ENCODE measurements at places on chromosomes 2 and 18.

DNA sequence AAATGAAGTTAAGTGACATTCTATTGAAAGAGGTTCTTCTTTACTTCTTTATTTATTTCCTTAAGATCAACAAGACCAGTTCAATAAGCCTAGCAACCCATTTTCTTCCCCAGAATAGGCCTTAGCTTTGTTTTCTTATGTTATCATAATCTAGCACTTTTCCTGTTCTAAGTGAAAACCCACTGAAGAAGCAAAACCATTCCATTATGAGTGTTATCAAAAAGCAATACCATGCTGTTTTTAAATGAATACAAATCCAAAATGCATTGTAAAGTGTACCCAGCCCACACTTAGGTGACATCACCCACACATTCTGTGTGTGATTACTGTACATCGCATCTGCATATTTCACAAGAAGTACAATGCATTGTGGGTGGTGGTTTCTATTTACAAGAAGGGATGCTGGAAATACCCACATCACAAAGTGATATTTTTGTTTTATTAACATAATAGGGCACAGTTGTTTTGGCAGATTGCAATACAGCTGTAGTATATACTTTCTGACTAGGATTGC, 679.5 kb downstream of the KCNJ3 start:
- no peak for DNase-seq

DNA sequence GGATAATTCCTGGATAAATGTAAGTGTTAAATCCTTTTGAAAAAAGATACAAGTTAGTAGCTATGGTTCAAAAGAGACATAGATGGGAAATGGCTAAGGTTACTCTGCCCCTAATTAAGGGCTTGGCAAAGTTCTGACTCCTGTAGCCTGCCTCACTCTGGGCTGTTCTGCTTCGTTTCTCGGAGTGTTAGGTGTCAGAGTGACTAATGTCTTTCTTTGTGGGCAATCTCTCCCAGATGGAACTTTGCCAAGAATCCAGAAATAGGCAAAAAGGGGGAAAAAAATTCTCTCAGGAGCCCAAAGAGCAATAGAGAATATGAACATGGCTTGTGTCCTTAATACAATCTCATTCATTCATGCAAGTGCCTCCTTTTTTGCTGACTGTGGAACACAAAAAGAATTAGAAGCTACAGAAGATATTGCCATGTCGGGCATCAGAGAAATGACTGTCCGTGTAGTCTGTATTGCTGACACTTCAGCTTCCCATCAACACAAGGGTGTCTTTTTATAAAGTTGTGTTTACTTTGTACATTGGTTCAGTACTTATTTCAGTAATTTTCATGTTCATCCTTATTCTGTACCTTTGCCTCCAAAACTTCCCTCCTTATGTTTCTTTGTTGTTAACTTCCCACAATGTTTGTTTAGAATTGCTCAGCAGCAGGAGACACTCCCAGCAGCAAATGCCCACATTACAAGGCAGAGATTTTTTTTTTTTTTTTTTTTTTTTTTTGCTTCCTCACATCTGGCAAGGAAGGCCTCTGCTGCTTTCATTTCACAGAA, 134.0 kb downstream of the FTCDNL1 start:
- no peak for DNase-seq

GRCh38 chr18:22088996-22089640, 80.3 kb upstream of the GATA6 start:
- no peak for DNase-seq

- DNase-seq = peak; percentile 13
These were observed 819.6 kb upstream of the FSHR start for GRCh38 chr2:49973917-49974368.

GRCh38 chr2:226427538-226428307, 371.9 kb downstream of the IRS1 start:
- no peak for DNase-seq

DNA sequence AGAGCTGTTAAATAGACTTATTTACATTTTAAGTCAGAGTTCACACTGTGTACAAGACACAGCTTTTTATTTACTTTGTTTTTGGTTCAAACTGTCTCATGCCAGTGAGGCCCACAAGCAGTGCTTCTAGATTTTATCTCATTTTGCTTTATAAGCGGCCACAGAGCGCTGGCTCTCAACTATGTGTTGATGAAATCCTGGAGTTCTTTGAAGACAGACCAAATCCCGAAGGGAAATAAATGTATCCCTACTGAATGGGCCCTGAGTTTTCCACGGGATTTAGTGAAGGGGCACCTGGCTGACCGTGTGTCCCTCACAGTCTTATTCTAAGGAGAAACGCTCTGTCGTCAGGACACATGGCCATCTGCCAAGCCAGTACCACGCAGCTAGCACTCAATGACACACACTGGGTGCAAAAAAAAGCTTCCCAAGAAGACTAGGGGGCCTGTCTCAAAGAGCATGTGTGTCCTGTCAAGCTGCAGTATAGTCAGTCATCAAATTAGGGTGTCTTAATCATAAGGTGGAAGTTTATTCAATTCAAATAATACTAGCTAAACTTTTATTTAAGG, 23.4 kb downstream of the LYPD1 start:
- no peak for DNase-seq

- DNase-seq = no peak
These were observed 36.2 kb downstream of the TNS1 start for GRCh38 chr2:217966423-217967070.

DNA sequence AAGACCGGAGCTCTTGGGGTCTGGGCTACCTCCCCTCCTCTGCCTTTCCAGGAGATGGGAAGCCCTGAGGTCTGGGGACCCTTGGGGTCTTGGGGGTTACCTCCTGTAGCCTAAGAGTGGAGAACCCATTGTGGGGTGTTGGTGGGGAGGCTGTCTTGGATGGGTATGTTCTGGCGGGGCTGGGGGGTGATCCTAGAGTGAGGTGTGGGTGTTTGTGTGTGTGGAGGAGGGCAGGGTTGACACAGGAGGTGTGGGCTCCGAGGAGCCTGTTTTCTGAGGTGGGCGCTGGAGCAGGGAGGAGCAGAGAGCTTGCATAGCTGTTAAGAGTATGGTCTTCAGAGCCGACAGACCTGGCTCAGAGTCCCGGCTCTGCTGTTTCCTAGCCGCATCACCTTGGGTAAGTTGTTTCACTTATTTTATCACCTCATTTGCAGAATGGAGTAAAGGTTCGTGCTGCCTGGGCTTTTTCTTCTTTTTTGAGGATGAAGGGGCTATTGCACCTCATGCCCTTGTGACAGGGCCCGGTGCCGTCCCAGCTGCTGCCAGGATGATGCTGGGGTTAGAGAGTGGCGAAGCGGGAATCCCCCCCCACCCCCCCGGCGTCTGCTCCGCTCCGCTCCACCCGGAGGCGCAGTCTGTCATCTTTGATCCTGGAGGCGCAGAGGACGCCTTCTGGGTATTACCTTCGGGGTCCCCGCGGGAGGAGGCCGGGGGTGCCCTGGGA, 17.2 kb downstream of the TET3 start:
- no peak for DNase-seq

DNA sequence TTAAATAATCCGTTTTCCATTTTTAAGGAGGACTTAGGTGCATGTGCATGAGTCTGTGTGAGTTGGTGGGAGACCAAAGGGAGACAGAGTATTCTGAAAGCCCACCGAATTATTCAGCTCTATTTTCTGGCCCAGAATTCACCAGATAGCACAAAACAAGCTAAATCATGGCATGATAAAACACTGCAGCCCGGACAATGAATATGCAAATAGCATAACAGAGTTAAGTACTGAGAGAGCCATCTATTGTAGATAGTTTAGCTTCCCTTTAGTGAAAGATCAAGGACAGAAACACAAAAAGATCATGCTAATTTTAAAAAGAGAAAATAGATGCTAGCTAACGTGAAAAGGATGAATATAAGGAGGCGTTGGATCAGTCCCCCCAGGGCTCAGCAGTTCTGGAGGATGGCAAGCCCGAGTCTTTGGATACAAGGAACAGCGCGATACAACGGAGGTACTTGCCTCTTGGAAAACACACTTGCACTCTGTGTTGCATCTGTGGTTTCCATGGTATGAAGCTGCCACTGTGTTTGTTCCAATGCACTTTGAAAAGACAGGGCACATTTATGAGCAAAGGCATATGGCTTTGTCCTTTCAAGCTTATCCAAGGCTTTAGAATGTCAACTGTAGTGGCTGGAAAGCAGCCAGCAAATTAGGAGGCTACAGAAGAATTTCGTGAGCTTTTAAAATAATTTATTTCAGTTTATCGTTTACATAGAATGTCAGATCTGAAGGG, 119.9 kb downstream of the LYPD1 start:
- DNase-seq = no peak

- no peak for DNase-seq
These were observed 810.9 kb downstream of the CPS1 start for GRCh38 chr2:211367293-211367692.

DNA sequence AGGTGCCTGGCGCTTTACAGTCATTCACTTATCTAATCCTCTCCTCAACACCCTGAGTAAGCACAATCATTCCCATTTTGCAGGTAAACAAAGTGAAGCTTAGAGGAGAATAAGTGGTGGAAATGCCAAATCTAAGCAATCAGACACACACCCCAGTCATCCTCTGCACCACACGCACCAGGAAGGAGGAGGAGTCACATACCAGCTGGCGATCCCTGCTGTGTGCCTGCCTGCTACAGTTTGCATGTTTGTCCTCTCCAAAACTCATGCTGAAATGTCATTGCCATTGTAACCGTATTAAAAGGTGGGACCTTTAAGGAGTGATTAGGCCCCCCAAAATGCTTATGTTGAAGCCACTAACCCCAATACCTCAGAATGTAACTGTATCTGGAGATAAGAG, 93.7 kb downstream of the LOXHD1 start:
- DNase-seq = no peak

- no peak for DNase-seq
These were observed 455 bp upstream of the AGAP1 start for GRCh38 chr2:235493402-235493774.

GRCh38 chr18:26228562-26229260, 2.5 kb downstream of the TAF4B start:
- no peak for DNase-seq

DNA sequence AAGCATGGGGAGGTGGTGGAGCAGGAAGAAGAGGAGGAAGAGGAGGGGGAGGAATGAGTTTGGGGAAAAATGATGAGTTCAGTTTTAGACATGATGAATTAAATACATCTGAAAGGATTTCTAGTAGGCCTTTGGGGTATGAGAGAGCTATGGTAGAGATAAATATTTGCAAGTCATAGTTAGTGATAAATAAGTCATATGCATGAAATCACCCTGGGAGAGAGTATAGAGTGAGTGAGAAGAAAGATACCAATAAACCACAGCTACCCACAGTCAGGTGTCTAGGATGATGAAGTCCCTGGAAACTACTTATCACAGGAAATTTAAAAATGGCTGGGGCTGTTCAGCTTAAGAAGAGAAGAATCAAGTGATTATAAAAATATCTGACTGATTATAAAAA, 240.5 kb downstream of the RDH14 start:
- DNase-seq = no peak

- DNase-seq = no peak
These were observed 529.4 kb downstream of the CCDC85A start for GRCh38 chr2:56713161-56713676.

DNA sequence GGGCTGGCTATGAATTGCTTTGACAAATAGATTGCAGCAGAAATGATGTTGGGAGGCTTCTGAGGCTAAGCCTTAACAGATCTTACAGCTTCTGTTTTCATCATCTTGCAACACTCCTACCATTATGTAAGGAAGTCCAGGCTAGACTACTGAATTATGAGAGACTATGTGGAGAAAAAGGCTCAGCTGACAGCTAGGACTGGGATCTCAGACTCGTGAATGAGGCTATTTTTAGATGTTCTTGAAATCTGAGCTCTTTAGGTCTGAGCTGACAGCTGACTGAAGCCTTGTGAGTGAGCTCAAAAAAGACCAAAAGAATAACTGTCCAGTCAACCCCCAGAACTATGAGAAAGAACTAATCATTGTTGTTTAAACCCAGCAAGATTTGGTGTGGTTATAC, 70.3 kb downstream of the VWC2L start:
- DNase-seq = no peak

GRCh38 chr18:2893676-2894075, 46.9 kb downstream of the EMILIN2 start:
- no peak for DNase-seq

DNA sequence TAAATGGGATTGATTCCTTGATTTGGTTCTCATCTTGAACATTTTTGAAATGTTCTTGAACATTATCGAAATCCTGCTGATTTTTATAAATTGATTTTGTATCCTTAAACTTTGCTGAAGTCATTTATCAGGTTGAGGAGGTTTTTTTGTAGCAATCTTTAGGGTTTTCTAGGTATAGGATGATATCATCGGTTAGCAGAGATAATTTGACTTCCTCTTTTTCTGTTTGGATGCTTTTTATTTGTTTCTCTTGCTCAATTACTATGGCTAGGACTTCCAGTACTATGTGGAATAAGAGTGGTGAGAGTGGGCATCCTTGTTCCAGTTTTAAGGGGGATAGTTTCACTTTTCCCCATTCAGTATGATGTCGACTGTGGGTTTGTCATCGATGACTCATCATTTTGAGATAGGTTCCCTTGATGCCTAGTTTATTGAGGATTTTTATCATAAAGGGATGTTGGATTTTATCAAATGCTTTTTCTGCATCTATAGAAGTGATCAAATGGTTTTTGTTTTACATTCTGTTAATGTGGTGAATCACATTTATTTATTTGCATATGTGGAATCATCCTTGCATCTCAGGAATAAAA, 201.5 kb upstream of the ZSWIM2 start:
- no peak for DNase-seq

- DNase-seq = no peak
These were observed 2.8 kb downstream of the CNOT11 start for GRCh38 chr2:101255501-101255900.

GRCh38 chr18:9215221-9215933, 78.8 kb downstream of the ANKRD12 start:
- no peak for DNase-seq
